ENCODE measurements at places on chromosomes 2 and 18. TPM values are rescaled to one million over a fixed set of nuclear protein-coding genes. Genes with fewer than 3 reads are reported as not detected.
A peak's percentile ranks its signal among the peaks of the same experiment; 100 is the strongest.

DNA sequence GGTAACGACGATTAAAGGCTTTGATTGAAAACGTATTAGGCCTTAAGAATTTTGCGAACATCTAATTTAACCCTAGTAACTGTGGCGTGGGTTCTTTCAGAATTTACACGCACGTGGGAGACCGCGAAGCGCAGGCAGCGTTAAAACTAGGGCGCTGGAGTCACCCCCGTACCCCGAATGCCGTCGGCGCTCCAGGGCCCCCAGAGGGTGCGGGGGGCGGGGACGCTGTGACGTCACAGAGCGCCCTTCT lies 673 bp upstream of the SMCHD1 start:
- H3K36me3 ChIP-seq = peaks cover 27% of the 10 kb centered on the region
- peak overlapping the region; percentile 89 for H3K4me3 ChIP-seq
- no peak for DNase-seq
- peak overlapping the region; percentile 95 for H3K27ac ChIP-seq
- H3K27me3 ChIP-seq = peaks cover 5% of the 10 kb centered on the region

- peaks cover 6% of the 10 kb centered on the region for H3K36me3 ChIP-seq
- H3K4me3 ChIP-seq = no peak overlapping the region
- H3K4me1 ChIP-seq = peaks cover 37% of the 10 kb centered on the region
- H3K27me3 ChIP-seq = no peaks in the 10 kb centered on the region
Measured at GRCh38 chr2:10342245-10342951, 39.7 kb downstream of the HPCAL1 start.

- H3K36me3 ChIP-seq = peaks cover 16% of the 10 kb centered on the region
- peak overlapping the region; percentile 92 for H3K27ac ChIP-seq
- H3K4me3 ChIP-seq = peak overlapping the region; percentile 67
- peaks cover 56% of the 10 kb centered on the region for H3K4me1 ChIP-seq
- DNase-seq = no peak
- H3K27me3 ChIP-seq = no peaks in the 10 kb centered on the region
Measured at GRCh38 chr2:42102591-42103450, 55.0 kb downstream of the PKDCC start.

DNA sequence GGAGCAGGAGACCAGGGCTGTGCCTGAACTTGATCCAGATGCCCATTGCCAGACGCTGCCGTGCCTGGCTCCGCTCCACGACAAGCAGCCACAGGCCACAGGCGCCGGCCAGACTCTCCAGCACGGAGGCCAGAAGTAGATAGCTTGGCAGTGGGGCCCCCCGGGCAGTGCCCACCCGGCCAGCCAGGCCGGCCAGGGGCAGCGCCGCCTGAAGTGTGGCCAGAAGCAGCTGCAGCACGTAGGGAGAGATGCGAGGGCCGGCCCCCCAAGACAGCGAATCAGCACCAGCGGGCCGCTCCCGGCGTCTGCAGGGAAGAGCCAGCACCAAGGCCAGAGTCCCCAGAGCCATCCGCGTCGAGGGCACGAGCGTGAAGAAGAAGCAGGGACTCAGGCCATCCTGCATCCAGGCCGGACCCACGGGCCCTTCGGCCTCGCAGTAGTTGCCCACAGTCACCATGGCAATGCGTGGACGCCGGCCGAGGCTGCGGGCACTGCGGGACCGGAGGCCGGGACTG lies 484 bp downstream of the ABCB6 start:
- no peaks in the 10 kb centered on the region for H3K27me3 ChIP-seq
- peaks cover 66% of the 10 kb centered on the region for H3K36me3 ChIP-seq
- peak overlapping the region; percentile 39 for H3K27ac ChIP-seq

- no peak overlapping the region for H3K27ac ChIP-seq
- DNase-seq = no peak
- no peak overlapping the region for H3K4me3 ChIP-seq
- peaks cover 15% of the 10 kb centered on the region for H3K4me1 ChIP-seq
- H3K36me3 ChIP-seq = no peaks in the 10 kb centered on the region
Measured at GRCh38 chr2:237600205-237600846, 9.8 kb upstream of the RAB17 start.

GRCh38 chr18:5430131-5430530 lies 113.7 kb downstream of the EPB41L3 start:
- no peaks in the 10 kb centered on the region for H3K36me3 ChIP-seq
- no peak overlapping the region for H3K4me3 ChIP-seq
- H3K27ac ChIP-seq = no peak overlapping the region

The CCDC102B gene
- 1.2 TPM for total RNA-seq

The PDE1A gene
- total RNA-seq = not detected

Data from activated T-helper 2 cell treated with anti-CD3 and anti-CD28 coated beads, Interferon-gamma antibody, Interleukin-2, Interleukin-4, amounts not matched to agents 10 μg/mL and 5 μg/mL and 100 μg/mL, durations not matched to agents 14 hours and 24 hours and 36 hours (primary cell).